SK-N-MC (cell line): ENCODE measurements at places on chromosomes 7 and 10.

- no peak for DNase-seq
These were observed 442.5 kb downstream of the KCNMA1 start for GRCh38 chr10:77195101-77195500.

DNA sequence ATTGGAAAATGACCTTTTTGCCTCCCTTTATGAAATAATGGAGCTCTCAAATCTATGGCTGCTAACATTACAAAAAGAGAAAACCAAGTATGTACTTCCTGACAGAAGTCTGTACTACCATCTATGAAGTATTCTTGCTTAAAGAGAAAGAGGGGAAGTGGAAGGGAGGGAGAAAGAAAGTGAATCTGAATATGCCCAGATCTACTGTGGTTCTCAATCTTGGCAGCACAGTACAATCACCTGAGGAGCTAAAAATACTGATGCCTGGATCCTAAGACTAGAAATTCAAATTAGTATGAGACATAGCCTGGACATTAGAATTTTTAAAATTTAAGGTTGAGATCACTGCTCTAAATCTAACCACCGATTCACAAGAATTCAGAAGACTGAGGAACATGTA lies 85.2 kb downstream of the IGF2BP3 start:
- no peak for DNase-seq

DNA sequence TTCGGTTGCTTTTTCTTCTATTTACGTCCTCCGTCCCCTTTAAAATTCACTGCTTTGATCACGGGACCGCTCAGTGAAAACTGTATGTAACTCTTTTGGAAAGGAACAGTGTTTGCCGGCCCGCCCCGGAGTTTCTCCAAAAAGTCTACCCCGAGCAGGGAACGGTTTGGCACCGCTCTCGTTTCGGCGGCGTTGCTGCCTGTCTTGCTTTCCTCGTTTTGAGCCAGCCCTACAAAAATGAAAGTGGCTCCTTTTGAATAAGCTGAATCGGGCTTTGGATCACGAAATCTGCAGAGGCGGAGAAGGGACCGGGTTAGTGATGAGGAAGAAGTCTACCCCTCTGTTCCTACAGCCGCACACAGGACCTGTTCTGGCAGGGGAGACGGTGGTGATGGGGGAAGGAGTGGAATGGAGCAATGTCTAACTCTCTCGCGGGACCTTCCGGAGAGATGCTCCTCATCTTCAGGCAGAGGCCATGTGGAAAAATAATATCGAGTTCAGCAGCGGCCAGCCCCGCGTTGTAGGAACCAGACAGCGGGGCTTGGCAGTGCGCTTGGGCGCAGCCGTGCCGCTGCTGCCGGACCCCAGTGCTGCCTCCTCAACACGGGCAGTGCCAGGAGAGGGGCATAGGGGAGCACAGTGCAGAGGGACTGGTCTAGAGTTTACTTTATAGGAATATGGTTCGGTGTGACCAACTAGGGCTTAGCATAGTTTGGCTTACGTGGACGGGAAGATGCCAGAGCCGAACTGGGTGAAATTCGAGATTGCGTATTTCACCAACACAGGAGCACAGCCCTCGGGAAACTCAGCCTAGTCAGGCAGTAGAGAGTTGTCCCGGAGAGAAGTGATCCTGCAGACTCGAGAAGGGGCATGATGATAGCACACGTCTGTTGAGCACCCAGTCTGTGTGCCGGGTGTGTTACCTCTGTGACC lies 1.4 kb downstream of the HTRA1 start:
- DNase-seq, result no peak

DNA sequence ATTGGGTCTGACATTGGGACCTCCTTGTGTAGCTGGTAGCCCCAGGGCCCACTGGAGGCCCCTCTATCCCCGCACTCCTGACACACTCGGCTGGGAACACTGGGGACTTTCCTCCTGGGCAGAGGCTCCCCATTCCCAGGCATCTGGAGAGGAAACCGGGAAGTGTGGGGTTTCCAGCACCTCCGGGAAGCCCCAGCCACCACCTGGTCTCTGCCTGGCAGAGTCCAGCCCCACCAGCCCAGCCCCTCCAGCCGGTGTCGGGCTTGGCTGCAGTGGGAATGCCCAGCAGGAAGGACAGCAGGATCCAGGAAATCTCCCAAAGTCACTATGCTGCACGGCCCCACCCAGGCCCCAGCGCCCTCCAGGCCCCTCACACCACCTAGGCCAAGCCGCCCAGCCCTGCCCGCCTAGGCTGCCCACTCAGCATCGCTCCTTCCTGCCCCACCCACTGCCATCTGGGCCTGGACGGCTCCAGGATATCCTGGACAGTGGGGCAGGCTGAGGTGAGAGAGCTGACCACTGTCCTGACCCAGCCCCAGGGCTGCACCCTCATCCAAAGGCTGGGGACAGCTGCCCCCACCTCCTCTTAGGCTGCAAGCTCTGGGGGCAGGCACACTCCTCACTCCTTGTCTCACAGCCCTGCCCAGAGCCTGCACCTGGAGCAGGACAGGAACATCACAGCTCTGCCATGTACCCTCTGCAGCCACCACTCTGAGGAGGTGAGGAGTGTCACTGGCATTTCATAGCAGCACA lies 11.8 kb downstream of the RASGEF1A start:
- DNase-seq, result no peak

- no peak for DNase-seq
These were observed 53.7 kb downstream of the HIBADH start for GRCh38 chr7:27608776-27609495.
